ENCODE measurements at places on chromosomes 2 and 18.

- DNase-seq: no peak
These were observed 64.7 kb downstream of the STK25 start for GRCh38 chr2:241443486-241444223.

DNA sequence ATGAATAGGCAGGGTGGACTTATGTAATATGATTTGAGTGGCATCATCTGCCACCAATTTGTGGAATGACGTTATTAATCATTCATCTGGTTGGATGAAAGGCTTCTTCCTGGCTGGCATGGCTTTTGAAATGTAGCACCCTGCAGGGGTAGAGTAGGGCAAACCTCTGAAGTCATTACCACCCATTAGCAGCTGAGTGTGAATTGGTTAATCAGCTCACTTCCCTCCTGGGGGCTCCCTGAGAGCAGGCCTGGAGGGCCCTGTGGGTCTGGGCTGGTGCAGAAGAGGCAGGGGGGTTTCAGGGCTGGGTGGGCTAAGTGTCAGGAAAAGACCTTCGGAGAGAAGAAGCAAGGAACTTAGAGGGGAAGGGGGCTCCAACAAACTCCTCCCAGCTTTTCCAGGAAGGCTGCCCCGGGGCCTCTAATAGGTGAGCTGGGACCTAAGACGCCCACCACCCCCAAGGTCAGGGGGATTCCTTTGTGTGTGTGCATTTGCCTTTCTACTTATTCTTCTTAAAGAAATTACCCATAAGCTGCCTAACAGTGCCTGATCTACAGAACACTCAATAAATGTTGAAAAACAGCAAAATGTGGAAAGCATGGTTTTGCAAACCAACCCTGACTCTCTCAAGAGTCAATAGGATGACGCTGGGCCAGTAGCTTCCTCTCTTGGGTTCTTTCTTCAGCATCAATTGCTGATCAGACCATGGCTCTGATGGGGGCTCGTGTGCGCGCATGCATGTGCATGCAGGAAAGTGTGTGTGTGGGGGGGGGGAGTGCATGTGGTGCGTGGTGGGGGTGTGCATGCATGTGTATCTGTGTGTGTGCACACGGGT, 49.7 kb upstream of the ZNF516 start:
- no peak for DNase-seq

- DNase-seq: no peak
These were observed 140.5 kb upstream of the PELI1 start for GRCh38 chr2:64284751-64285150.

DNA sequence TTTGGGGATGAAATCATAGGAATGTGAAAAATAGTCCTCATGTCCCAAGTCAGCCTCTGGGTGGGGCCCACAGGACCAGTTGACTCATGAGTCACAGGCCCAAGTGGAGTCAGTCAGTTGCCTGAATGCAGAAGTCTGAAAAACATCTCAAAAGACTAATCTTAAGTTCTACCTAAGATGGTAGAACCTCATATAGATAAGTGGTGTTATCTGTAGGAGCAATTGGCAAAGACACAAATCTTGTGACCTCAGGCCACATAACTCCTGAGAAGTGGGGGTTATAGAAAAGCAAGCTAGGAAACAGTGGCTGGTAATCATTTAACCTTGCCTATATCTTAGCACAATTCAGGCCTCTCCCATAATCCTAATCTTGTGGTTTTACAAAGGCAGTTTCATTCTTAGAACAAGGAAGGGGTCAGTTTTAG, 257.1 kb upstream of the SPOPL start:
- DNase-seq: no peak

DNA sequence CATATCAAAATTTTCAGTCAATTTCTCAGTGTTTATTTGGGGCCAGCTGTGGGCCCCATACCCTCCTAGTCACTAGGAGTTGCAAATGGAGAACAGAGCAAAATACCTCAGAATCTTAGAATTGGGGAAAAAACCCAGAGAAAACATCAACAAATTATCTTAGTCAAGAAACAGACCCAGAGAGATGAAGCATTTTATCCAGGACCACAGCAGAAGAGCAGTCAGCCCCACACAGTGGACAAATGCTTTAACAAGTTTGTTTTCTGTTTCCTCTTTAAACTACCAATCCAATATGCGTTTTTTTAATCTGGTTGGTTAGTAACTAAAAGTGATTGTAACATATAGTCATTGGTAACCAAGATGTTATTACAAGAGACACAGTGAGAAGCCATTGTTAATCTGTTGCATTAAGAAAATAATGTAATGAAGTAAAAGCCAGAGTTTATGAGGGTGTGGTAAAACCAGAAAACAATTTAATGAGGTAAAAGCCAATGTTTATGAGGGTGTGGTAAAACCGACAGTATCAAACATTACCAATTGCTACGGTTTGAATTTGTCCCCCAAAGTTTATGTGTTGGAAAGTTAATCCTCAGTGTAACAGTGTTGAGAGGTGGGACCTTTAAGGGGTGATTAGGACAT, 60.7 kb upstream of the COX7A2L start:
- DNase-seq: no peak

- no peak for DNase-seq
These were observed 42.8 kb downstream of the PPP4R1 start for GRCh38 chr18:9571546-9571945.

DNA sequence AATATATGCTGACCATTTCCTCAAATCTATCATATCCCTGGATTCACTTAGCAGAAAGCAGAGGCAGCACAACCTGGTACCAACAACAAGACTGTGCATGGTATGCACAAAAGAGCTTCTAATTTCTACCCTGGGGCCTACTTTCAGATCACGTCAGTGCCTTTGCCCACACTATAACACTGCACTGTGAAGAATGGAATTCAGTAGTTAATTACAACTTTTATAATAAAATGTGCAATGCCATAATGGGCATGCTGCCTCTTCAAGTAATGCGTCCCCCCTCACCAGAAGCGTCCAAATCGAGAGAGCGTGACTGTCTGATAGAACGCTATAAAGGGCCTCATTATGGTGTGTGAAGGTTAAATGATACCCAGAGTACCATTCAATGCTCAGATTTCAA, 328.1 kb upstream of the PKDCC start:
- DNase-seq: no peak

- no peak for DNase-seq
These were observed 46.3 kb downstream of the ZC3H6 start for GRCh38 chr2:112321375-112322320.

DNA sequence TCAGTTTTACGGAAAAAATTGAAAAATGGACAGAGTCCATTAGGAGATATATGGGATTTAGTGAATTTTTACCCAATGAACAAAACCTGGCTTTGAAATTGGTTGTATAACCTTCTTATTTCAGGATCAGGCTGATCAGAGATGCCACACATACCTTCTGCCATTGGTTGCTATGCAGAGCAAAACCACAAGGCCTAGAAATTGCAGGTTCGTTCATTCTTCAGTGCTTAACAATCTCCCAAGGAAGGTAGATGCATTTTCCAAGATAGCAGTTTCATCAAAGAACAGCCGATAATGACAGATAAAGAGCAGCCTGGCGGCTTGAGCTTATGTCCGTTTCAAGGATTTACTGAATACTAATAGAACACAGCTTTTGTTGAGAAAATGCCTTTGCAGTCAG, 868.8 kb downstream of the EPHA4 start:
- no peak for DNase-seq

DNA sequence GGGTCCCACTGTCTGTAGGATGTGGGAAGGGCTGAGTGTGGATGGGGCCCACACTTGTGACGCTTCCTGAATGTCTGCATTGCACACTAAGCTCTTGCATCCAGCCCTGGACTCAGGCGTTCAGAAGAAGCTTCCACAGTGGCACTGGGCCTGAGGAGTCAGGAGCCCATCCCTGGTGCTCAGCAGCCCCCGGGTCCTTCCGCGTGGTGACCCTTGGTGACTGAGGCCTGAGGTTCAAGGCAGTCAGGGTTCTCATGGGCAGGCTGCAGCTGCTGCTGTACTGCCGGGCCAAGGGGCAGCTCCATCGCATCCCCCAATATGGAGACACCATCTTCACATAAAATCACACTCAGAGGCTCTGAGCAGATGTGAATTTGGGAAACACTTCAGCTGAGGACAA, 65.8 kb upstream of the TUBA3E start:
- DNase-seq: no peak

DNA sequence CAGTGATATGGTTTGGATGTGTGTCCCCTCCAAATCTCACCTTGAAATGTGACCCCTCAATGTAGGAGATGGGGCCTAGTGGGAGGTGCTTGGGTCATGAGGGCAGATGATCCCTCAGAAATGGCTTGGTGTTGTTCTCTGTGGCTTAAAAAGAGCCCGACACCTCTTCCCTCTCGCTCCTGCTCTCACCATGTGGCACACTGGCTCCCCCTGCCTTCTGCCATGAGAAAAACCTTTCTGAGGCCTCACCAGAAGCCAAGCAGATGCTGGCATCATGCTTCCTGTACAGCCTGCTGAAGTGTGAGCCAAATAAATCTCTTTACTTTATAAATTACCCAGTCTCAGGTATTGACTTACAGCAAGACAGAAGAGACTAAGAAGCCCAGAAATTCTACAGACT, 357.1 kb downstream of the NRXN1 start:
- no peak for DNase-seq

GRCh38 chr2:159515441-159515840, 100.9 kb downstream of the BAZ2B start:
- DNase-seq: no peak

- no peak for DNase-seq
These were observed 6.6 kb upstream of the RPL37A start for GRCh38 chr2:216491793-216492596.

DNA sequence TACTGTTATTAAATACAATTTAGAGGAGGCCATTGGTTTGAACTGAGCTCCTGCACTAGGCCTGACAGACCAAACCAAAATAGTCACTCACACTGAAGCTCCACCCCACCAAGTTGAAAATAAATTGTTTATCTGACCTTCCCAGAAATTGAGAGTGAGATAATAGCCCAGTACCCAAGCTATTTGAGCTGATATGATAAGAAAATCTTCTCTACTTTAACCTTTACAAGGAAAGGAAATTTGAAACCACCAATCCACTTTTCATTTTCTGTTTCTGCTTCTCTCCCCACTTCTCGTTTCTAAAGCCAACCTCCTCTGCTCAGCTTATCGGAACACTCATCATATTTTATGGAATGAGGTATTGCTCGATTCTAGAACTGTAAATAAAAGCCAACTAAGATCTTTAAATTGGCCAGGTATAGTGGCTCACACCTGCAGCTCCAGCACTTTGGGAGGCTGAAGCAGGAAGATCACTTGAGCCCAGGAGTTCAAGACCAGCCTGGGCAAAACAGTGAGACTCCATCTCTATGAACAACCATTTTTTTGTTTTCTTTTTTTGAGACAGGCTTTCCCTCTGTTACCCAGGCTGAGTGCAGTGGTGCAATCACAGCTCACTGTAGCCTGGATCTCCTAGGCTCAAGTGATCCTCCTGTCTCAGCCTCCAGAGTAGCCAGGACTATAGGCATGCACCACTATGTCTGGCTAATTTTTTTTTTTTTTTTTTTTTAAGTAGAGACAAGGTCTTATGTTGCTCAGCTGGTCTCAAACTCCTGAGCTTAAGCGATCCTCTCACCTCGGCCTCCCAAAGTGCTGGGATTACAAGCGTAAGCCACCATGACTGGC, 13.3 kb upstream of the GALM start:
- DNase-seq: no peak

DNA sequence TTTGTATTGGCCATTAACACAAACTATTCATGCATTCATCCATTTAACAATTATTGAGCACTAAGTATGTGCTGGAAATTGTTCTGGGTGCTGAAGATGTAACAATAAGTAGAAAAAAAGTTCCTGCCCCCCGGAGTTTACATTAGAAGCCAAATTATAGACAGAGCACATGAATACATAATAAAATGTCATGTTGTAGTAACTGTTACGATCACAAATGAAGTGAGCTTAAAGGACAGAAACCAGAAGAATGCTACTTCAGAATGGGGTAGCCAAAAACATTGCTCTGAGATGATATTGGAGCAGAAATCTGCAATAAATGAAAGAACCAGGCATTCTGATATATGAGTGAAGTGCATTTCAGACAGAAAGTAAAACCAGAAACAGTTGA, 256.0 kb upstream of the SETBP1 start:
- no peak for DNase-seq

DNA sequence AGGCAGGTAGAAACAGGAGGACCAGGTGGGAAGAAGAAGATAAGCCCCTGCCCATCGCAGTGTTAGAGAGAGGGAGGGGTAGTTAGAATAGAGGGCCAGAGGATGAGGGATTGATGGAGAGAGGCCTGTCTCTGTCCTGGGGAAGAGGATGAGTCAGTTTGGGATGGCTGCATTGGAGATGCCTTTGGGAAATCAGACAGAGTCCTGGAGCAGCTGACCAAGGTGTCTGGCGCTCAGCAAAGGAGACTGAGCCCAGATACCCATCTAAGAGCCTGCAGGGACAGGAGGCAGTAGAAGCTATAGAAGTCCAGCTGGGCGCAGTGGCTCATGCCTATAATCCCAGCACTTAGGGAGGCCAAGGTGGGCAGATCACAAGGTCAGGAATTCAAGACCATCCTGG, 177.8 kb upstream of the HAAO start:
- no peak for DNase-seq

GRCh38 chr18:22355598-22355997, 62.1 kb downstream of the CTAGE1 start:
- DNase-seq: no peak

DNA sequence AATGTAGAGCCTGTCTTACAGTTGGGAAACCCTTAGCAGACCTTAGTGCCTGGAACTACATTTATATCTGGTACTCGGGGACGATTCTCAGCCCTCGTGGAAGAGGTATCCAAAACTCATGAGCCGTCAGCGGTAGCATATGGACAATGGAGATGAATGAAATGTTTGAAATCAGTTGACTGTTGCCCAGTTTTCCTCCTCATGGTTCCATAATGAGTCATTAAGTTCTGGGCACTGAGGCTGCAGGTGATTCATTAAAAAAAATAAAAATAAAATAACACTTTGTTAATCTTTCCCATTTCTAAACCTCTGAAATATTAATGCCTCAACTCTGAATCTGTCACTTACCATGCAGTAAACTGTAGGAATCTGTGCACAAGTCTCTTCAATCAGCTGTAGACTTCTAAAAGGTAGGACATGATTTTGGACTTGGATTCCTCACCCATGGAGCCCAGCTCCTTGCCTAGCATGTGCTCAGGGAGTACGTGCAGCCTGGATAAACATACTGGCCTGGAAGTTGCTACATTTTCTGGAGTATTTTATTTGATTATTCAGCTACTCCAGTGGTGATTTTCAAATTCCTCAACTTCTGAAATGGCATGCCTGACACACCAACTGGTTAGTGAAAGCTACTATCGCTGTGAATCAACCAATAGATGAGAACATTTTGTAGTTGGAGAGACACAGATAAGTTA, 979.2 kb downstream of the CNTNAP5 start:
- no peak for DNase-seq

DNA sequence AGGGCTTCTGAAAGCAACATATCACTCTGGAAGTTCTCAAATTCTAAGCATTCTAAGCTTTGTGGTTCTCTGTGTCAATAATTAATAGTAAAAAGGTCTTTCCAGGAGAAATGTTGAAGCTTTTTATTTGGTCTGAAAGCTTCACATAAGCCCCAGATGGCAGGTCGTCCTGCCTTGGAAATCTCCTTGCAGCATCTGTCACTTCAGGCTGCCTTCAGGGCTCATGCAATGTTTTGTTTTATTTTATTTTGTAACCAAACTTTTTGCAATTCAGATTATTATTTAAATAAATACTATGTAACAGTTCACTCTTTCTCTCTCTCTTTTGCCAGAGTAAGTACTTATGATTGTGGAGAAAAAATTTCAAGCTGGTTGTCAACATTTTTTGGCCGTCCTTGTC, 46.7 kb upstream of the FHOD3 start:
- DNase-seq: no peak

GRCh38 chr2:136582628-136583205, 182.6 kb upstream of the THSD7B start:
- DNase-seq: no peak
